ENCODE measurements at places on chromosomes 4 and X.
A peak's percentile ranks its signal among the peaks of the same experiment; 100 is the strongest.

DNA sequence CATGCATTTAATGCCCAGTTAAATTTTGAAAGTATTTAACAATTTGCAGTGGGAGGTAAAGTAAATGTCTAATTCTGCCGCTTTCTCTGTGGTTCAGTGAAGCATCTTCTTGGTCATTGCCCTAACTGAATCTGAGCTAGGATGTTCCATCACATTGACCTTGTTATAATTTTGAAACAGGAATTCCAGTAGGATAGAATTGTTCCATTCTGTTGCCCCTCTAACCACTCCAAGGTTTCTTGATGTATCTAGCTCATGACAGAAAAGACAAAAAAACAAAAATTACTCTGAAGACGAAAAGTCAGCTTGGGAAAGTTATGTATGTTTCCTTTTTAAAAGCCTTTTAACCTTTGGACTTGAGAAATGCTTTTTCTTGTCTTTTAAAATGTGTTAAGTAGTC, 297.0 kb upstream of the FAT1 start:
- no peak for DNase-seq

- DNase-seq, result no peak
These were observed 14.3 kb downstream of the RRAGB start for GRCh38 chrX:55731826-55732225.

DNA sequence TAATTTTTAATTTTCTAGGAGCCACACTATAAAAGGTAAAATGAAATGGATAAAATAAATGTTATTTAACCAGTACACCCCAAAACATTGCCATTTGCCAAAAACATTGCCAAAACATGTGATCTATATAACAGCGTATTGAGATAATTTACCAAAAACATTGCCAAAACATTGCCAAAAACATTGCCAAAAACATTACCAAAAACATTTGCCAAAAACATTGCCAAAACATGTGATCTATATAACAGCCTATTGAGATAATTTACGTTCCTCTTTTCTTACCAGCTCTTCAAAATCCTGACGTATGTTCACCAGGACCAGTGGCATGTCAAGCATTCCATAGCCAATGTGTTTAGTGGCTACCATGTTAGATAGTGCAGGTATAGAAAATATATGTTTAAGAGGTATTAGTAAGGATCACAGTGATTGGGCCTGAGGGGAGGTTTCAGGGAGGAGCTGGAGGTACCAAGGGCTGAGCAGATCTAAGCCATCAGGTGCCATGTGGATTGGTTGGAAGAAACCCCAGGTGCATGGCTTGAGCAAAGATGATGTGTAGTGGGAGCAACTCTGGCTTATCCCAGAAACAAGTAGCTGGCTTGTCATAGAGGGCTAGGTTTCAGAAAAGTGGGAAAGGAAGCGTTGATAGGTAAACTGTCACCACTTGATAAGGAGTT, 42.6 kb downstream of the RAPGEF2 start:
- no peak for DNase-seq

- no peak for DNase-seq
These were observed 5.7 kb upstream of the SLC25A6 start for GRCh38 chrX:1397441-1398270.

DNA sequence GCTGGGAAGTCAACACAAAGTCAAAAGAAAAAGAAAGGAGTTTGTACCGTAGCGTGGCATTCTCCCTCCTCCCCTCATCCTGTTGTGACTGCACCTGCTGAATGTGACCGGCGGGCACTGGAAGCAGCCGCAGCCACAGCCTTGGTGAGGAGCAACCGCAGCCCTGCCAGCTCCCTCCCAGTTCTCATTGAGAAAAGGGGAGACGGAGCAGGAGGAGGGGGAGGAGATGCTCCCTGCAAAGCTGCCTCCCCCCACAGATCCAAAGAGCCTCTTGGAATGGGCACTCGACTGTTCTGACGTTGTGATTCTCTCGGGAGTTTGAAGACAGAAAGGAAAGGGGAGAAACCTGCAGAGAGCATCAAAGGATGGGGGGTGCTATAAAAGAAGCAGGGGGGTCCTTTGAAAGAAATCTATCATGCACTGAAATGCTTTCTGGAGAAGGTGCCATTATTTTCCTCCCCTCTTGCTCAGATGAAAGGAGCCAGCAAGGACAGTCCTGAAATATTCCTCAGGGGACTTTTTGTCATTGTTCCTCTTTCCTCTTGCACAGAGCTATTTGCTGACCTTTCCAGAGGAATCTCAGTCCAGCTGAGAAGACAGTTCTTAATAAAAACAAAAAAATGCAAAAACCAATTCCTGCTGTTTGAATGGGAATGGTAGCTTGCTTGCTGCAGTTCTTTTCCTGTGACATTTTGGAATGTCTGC, 429.7 kb downstream of the MAPK10 start:
- DNase-seq, result no peak

DNA sequence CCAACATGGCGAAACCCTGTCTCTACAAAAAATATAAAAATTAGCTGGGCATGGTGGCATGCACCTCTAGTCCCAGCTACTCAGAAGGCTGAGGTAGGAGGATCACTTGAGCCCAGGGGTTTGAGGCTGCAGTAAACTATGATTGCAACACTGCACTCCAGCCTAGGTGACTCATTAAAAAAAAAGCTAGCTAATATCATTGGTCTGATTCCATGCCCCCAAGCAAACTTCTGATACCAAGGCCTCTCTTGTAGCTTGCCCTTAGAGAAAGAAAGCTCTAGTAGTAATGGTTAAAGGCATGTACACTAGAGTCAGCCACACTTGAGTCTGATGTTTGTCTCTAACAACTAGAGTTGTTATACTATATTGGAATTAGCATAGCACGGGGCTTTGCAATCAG, 32.6 kb upstream of the PHF8 start:
- no peak for DNase-seq

GRCh38 chr4:11298451-11298850, 130.2 kb downstream of the HS3ST1 start:
- DNase-seq, result no peak

DNA sequence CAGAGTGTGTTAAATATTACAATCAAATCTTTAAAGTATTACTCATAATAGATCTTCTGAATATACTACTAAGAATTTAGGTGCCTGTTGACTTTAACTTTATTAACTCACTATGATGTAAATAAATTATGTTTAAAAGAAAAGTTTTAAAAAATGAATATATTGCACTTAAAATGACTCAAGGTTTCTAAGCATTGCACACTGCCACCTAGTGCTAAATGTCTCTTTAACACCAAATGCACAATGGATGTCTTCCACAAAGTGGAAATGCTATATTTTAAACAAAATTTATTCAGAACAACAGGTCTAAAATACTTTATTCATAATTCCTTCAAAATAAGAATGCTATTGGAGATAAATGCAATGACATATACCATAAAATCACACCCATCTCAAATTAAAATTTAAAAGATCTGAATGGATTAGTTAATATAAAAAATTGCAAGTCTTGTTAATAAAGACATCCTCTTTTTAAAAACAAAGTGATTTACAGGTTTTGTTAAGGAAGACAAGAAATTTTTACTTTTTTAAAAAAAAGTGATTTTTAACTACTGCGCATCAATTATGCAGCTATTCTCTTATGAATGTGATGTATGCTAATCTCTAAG, 5.5 kb downstream of the INPP4B start:
- DNase-seq, result no peak

DNA sequence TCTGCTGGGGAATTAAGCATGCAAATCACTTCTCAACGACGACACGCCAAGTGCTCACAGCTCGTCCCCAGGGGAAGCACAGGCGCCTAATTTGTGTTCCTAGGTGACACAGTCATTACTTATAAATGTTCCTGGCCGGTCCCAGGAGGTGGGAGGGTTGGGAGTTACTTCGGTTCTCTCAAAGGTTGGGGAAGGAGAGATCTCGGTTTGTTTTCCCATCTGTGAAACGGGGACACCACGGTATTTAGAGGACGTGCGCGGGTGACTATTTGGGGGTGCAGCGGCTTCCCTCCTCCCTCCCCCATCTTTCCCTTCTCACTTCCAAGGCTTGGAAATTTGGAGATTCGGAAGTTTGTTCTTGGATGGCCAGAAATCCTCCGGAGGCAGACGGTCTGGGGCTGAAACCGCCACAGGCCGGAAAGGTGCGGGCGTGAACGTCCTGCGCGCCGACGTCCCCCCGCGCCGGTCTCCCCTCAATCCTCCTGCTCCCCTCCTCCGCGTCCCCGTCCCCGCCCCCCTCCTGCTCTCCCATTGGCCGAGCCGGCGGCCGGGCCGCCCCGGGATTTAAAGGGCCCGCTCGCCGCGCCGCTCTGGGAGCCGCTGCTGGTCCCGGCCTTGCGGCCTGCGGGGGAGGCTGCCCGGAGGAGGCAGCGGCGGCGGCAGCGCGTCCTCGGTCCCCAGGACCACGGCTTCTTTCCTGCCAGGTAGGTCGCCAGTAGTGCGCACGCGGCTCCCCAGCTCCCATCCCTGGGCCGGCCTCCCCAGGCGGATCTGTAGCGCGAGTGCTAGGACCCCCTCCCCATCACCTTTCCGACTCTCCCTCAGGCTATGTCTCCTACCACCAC, at the start of gene PORCN:
PORCN (plus strand) TSS at position 593 of the 845 bp plus-strand sequence. CDS start 829 bp downstream, outside the sequence.
- peak; percentile 69 for DNase-seq

DNA sequence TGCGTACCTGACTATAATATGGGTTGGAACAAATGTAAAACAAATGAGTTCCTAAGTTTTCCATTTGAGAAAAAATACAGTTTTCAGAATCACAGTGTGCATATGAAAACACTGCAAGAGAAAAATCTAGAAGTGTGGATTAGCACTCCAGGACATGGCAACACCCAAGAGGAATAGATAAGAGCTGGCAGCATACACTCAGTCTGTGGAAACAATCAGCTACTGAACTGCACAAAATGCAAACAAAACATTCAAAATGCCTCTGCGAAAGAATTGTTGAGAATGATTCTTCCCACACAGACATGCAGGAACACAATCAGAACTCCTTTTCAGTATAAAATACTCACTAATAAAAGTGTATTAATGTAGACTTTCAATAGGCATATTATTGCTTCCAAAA, 39.9 kb downstream of the ATP8A1 start:
- no peak for DNase-seq

- no peak for DNase-seq
These were observed 16.7 kb downstream of the IRF2 start for GRCh38 chr4:184457535-184458249.

DNA sequence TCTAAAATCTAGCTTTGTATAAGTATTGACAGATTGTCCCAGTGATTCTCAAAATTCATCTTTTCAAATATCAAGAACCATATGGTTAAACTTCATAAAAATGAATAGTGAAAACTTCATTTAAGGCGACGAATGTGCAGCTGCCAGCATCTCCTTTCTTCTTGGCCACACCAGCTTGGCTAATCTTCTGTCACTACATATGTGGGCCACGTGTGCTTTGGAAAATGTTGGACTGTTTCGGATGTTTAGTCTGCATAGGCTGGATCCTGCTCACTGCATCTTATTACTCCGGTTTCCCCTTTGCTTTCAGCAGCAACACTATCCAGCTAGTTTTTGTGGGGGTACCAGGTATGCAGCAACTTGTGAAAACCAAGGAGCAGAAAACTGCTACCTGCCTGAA, 221.9 kb downstream of the BMPR1B start:
- DNase-seq, result no peak

- no peak for DNase-seq
These were observed 9.0 kb upstream of the PITX2 start for GRCh38 chr4:110631584-110632505.

GRCh38 chrX:70139736-70140135, 6.5 kb downstream of the IGBP1 start:
- DNase-seq, result no peak

DNA sequence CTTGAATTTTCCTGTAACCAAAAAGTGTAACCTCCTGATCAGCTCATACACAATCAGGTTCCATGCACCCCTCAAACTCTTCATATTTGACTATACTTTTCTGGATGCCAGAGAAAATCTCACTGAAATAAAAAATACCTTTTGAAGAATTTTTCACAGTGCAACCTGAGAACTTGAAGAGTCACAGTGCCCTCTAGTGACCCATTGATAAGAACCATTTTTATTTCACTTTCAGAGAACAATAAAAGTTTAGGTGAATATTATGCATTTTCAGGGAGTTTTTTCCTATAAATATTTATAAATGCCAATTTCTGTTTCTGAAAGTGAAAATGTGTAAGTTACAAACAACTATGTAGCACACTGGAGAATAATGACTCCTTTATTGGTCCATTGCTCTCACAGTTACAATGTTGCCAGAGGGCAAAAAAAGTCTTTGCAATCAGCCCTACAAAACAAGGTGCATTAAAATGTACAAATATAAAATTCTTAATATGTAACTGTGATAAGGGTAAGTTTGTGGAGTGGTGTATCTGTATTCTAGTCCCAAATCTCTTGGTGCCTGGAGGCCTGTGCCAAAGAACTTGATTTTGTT, 153.6 kb upstream of the INTU start:
- no peak for DNase-seq

GRCh38 chr4:138389976-138390685, 148.0 kb upstream of the SLC7A11 start:
- DNase-seq, result no peak

DNA sequence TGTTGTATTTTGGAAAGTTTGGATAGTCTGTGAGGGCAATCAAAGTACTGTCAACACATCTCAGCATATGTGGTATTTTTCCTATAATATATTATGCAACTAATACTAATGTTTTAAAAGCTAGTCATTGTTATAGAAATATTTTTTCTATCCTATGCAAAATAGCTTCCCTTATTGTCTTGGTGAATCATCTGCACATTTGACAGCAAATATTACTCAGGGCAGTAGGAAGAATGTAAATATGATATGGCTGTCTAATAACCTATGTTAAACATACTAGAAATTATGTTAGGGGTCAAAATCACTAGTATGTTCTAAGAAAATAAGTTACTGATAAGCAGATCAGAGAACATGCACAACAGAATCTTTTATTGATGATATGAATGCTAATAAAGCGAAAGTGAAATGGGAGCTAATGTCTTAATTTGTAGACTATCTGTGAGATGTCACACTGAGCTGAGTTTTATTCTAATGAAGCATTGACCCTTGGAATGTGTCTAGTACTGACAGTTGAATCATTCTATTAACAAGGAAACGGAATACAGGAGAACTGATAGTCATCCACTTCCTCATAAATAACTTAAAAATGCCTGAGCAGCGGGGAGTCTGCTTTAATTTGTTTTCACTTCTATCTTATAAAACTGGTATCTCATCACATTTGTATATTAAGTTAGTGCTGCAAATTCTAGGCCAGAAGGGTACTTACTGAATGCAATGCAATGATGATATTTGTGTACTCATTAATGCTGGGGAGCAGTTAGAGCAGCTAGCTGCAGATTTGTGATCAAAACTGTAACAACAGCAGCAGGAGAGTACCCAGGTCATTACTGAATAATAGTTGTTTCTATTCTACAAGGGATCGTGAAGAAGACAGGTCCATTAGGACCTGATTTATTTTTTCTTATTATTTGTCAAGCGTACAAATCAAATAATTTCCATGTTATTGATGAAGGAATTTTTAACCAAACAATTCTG, 440.3 kb upstream of the AADAT start:
- no peak for DNase-seq

DNA sequence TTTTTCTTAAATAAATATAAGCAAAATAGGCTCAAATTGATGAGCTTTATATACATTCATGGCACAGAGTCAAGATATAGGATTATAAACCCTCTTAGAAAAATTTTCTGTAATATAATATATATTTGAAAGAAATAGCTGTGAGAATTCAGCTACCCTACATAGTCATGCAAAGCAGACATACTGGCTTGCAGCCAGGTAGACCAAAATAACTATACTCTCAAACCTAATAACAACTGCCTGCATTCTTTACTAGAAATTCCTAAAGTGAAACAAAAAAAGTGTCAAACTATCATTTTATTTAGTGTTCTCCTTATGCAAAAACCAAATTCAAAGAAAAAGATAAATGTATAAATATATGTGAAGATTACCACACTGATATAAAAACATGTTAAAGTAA, 1390.2 kb downstream of the C4orf33 start:
- DNase-seq, result no peak

All from effector CD8-positive, alpha-beta T cell (primary cell).